Esophagus squamous epithelium (tissue), 5 donors: ENCODE measurements at places on chromosomes 6 and 20.
A peak's percentile ranks its signal among the peaks of the same experiment; 100 is the strongest.

DNA sequence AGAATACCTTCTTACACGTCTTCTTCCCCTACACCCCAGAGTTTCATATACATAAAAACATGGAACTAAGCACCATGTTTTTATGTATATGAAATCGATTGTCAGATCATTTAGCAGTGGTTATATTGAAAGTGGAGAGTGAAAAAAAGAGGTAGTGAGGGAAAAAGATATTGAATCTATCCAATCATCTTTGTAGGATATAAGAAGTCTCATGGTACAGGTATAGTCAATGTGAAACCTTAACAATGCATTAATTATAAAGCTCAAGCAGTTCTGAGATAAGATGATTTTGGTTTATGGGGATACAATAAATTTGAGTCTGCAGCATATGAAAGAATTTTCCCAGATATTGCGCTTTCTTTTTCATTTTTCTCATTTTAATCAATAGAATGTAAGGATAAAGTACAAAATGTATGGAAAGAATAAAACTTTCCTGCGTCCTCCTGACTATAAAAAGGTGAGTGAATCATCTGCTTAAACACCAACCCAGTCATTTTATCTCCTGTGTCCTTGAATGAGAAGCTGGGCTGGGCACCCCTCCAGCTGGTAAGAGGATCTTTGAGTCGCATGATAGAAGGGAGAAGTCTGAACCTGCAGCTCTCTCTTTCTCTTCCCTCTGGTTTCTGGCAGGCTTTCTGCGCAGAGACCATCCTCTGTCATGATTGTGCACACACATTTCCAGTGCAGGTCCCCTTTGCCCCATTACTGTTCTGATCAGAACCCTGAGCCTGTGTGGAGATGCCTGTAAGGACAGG lies 28.1 kb upstream of the AKIRIN2 start:
- DNase-seq: no peak

DNA sequence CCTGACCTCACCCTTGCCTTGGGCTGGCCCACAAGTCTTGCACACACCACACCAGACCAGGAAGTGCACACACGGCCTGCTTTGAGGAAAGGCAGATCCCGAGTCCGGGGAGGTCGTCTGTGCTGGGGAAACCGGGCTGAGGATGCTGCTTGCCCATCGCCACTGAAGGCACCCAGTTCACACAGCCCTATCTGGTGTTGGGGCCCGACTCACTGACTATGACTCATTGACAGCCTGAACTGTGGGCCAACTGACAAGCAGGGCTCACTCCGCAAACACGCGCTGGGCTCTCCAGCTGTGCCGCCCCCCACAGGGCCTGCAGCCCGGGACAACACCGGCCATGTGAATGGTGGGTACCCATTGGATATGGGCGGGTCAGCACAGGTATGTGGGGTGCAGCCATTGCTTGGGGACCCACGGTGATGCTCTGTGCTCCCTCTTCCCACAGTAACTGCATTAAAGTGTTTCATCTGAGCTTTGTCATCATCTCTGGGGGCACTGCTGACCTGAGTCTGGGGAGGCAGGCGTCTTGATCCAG lies 1.6 kb downstream of the SAMD10 start:
- DNase-seq: no peak

- DNase-seq: no peak
These were observed 11.0 kb downstream of the ARMC12 start for GRCh38 chr6:35747877-35748276.

GRCh38 chr6:103183831-103184411 lies 1675.8 kb downstream of the HACE1 start:
- DNase-seq: no peak

- DNase-seq: no peak
These were observed 150.3 kb downstream of the GRIK2 start for GRCh38 chr6:101543796-101544195.

- no peak for DNase-seq
These were observed 162.8 kb downstream of the PTPRK start for GRCh38 chr6:128357392-128358130.

DNA sequence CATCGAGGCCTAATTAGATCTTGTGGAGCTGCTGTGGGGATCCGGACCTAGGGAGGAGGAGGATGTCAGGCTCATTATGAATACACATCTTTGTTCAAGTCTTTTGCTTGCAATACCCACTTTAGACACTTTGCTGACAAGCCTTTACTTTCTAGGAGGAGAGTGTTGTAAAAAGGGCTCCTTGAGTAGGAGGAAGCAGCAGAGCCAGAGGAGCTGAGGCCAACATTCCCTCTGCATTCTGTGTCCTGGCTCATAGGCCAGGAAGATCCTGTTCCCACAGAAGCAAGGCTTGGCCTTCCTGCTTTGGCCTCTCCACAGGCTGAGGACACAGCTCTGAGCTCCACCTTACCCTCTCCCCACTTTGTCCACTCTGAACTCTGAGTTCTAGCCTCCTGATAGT lies 67.1 kb downstream of the TPD52L1 start:
- no peak for DNase-seq

DNA sequence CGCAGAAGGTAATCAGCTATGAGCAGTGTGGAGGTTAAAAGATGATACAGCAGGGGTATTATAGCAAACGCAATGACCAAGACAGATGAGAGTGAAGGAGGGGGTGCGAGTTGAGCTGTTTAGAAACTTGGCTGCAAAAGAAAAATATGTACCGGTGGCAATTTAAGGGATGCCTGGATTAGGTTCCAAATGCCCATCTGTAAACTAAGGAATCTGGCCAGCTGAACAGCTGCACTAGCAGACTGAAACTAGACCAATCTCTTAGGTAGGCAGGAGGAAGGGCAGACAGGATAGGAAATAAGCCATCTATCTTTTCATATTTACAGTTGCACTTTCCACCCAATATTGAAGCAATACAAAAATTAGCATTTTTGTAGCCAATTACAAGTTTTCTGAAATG lies 407.6 kb downstream of the HTR1B start:
- no peak for DNase-seq

- DNase-seq: no peak
These were observed 1.6 kb upstream of the NT5DC1 start for GRCh38 chr6:116099036-116099435.

DNA sequence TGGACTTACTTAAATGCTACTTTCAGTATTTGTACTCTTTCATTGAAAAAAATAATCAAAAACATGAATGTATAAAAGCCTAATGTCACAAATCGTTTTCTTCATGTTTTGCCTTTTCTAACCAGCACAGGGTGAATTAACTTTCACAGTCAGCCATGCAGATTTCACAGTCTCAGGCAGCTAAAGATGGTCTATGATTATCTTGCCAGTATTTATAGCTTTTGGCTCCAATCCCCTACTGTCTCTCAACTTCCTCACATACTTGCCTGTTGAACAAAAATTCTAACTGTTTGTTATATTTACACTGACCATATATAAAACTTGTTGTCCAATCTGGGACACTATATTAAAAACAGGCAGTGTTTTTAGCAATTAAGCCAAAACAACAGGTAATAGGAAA lies 358.2 kb downstream of the ARHGAP18 start:
- DNase-seq: no peak

GRCh38 chr6:109314313-109314712 lies 68.0 kb downstream of the CD164 start:
- no peak for DNase-seq

GRCh38 chr6:27893836-27894807 lies 18.1 kb downstream of the OR2B2 start:
- peak; percentile 41 for DNase-seq

GRCh38 chr6:91694016-91694654 lies 1107.3 kb upstream of the MAP3K7 start:
- no peak for DNase-seq

- DNase-seq: no peak
These were observed 31.2 kb upstream of the MANEA start for GRCh38 chr6:95546148-95546547.

DNA sequence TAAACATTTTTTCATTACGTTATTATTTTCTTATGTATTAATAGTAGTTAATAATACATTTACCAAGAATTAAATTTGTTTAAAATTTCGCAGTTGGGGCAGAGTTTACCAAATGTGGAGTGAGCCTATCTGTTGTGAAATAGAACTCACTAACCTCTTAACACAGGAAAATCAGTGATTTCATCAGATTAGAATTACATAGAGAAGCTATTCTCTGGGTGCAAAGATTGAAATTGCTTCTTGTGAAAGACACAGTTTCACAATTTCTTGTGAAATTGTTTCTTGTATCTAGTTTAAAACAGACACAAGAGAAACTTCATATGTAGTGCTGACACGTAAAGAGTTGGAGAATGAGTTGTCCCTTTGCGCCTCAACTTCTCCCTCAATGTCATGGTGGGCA lies 69.4 kb upstream of the PRL start:
- no peak for DNase-seq

DNA sequence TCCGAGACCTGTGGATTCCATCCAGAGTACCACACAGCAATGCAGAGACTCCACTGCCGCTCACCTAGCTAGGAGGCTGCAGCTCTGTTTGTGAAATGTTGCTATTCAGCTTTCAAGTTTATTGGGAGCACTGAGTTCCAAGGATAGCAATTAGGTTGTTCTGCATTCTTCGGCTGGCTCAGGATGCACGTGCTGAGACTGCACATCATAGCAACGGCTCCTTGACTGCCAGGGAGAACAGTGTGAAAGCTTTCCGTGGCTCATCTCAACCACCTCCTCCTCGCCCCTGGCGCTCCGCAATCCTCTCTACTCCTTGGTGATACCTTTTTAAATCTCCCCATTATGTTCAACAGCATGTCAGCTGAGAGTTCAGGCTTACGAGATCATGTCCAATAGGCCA lies 116.6 kb downstream of the TSHZ2 start:
- DNase-seq: no peak

- DNase-seq: no peak
These were observed 4.2 kb downstream of the MMP9 start for GRCh38 chr20:46012921-46013320.

- no peak for DNase-seq
These were observed 26.8 kb upstream of the CLIC5 start for GRCh38 chr6:46042355-46042999.

GRCh38 chr20:19783966-19784401 lies 25.9 kb downstream of the RIN2 start:
- DNase-seq: no peak

- DNase-seq: no peak
These were observed 137.9 kb downstream of the CDH26 start for GRCh38 chr20:60096166-60096565.

GRCh38 chr6:110448846-110449540 lies 27.4 kb downstream of the SLC22A16 start:
- no peak for DNase-seq

GRCh38 chr20:23048283-23049200 lies 930 bp downstream of the THBD start:
- DNase-seq: no peak

GRCh38 chr20:7908905-7909304 lies 31.4 kb downstream of the HAO1 start:
- DNase-seq: no peak

- no peak for DNase-seq
These were observed 8.1 kb upstream of the HSP90AB1 start for GRCh38 chr6:44238687-44239350.

GRCh38 chr6:168686831-168687730 lies 246.1 kb downstream of the SMOC2 start:
- DNase-seq: no peak

DNA sequence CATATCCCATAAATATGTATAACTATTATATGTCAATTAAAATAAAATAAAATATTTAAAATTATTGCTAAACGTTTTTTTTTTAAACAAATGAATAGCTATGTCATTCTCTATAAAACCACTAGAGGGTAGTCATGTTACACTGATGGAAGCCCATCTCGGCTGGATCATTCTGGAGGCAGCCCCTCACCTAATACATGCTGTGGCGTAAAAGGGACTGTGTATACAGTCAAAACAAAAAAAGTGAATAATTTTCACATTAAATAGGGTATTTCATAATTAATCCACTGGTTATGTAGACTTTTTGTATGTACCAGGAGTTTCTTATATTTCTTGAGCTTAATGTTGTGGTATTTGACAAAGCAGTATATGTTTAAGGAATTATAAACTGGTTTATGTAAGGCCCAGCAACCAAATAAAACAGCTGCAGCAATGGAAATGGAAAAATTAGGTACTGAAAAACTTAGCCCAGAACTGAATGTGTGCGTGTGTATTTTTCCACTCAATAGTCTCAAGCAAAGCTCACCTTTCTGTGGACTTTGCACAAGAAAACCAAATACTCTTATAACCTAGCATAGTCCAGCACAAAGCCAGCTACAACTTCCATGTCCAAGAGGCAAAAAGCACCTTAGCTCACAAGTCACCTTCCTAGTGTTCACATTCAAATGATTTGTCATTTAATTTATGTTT lies 81.7 kb downstream of the COL9A1 start:
- no peak for DNase-seq

- no peak for DNase-seq
These were observed 374.2 kb downstream of the SMOC2 start for GRCh38 chr6:168815229-168815628.

GRCh38 chr20:3896853-3897583 lies 7.8 kb downstream of the PANK2 start:
- DNase-seq: no peak

GRCh38 chr6:93418408-93419303 lies 703 bp downstream of the EPHA7 start:
- no peak for DNase-seq

DNA sequence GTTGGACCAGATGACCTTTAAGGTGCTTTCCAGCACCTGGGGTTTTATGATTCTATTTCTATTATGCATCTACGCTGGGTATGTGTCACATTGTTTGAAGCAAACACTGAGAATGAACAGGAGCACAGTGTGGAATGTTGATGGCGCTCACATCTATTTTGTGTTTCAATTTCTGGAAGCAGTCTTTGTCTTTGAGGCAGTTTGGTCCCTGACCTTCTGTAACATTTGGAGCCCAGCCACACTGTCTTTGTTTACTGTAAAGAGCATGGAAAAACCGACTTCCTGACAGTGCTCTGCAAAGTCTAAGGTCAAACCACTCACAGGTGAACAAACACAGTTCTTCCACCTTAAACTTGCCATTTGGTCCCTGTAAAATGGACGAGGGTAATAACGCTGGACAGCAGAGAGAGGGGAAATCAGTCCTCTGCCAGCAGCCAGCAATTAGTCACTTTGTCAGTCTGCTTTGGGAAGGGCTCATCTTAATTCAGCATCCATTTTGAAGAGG lies 155.5 kb downstream of the PRL start:
- no peak for DNase-seq

DNA sequence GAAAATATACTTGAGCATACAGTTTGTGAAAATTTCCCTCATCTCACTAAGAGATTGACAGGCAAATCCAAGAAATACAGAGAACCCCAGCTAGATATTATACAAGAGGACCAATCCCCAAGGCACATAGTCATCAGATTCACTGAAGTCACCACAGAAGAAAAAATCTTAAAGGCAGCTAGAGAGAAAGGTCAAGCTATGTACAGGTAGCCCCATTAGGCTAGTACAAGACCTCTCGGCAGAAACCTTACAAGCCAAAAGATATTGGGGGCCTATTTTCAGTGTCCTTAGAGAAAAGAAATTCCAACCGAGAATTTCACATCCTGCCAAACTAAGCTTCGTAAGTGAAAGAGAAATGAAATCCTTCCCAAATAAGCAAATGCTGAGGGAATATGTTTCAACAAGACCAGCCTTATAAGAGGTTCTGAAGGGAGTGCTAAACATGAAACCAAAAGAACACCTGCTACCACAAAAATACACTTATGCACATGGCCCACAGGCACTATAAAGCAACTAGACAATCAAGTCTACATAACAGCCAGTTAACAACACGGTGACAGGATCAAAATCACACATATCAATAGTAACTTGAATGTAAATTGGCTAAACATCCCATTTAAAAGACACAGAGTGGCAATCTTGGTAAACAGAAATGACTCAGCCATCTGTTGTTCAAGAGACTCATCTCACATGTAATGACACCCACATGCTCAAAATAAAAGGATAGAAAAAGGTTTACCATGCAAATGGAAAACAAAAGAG lies 96.3 kb downstream of the FHL5 start:
- DNase-seq: no peak
